ENCODE measurements at places on chromosomes 6 and 20. TPM values are rescaled to one million over a fixed set of nuclear protein-coding genes. Genes with fewer than 3 reads are reported as not detected.

VSX1 gene
- not detected for total RNA-seq

TGM6 gene
- not detected for total RNA-seq

GSTA3 gene
- not detected for total RNA-seq

PAX1 gene
- not detected for total RNA-seq

FERMT1 gene
- 6.3 TPM for total RNA-seq

TMEM200A gene
- total RNA-seq = 124 TPM

TMEM170B gene
- total RNA-seq = 1.7 TPM
